Naive thymus-derived CD8-positive, alpha-beta T cell (primary cell): ENCODE measurements at places on chromosomes 7 and 10.

GRCh38 chr7:24757353-24758275 is at the start of gene GSDME:
Gene GSDME, minus strand, starts transcription at chr7:24757464. Its CDS starts 7,690 bp downstream, at chr7:24749774.
- DNase-seq, result no peak
- H3K27me3 ChIP-seq, result peaks cover 35% of the 10 kb centered on the region
- H3K27ac ChIP-seq, result no peak within 1 kb of the TSS
- H3K4me1 ChIP-seq, result peaks cover 20% of the 10 kb centered on the region
- H3K4me3 ChIP-seq, result peak within 1 kb of the TSS; percentile 87

DNA sequence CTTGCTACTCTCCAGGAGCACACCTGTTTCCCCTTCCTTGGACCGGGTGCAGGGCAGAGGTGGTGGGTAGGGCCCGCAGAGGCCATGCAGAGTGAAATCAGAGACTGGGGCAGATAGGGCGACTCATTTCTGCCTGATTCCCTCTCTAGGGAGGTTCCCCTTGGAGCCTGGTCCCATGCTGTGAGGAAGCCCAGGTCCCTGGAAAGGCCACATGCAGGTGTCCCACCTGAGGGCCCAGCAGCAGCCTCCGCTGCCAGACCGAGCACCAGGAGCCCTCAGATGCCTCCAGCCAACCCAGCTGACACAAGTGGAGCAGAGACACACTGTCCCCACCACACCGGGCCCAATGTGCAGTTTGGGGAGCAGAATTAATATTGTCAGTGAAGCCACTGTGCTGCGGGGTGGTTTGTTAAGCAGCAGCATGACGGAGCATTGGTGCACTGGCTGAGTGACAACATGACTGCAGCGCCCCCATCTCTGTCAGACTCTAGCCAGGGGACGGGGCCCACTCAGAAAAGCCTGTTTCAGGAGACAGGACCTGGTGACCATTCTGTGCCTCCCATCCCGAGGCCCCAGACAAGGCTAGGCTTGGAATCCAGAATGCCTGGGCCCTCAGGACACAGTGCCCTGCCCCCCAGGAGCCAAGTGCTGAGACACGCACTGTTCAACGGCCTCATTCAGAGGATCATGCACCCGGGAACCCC is 30.4 kb upstream of the RET start:
- no peaks in the 10 kb centered on the region for H3K27me3 ChIP-seq
- no peaks in the 10 kb centered on the region for H3K36me3 ChIP-seq
- DNase-seq, result no peak
- H3K27ac ChIP-seq, result no peak overlapping the region

DNA sequence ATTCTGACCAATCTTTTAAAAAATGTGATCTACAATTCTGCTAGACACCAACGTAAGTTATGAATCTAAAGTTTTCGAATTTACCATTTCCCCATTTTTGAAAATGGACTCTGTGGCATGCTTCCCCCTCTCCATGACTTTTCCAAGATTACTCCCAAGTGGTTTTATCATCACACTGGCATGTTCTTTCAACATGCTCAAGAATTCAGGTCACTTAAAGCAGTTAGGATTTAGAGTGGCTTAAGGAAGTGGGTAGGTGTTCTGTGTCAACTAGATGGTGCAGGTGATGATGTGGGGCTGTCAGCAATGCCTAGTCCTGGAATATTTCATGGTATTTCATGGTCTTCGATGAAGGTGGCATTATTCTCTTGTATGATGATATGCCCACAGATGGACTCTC is 164.0 kb upstream of the ASAH2 start:
- H3K27ac ChIP-seq, result no peak overlapping the region
- no peak overlapping the region for H3K4me3 ChIP-seq
- no peaks in the 10 kb centered on the region for H3K36me3 ChIP-seq
- peaks cover 35% of the 10 kb centered on the region for H3K4me1 ChIP-seq
- H3K27me3 ChIP-seq, result no peaks in the 10 kb centered on the region

DNA sequence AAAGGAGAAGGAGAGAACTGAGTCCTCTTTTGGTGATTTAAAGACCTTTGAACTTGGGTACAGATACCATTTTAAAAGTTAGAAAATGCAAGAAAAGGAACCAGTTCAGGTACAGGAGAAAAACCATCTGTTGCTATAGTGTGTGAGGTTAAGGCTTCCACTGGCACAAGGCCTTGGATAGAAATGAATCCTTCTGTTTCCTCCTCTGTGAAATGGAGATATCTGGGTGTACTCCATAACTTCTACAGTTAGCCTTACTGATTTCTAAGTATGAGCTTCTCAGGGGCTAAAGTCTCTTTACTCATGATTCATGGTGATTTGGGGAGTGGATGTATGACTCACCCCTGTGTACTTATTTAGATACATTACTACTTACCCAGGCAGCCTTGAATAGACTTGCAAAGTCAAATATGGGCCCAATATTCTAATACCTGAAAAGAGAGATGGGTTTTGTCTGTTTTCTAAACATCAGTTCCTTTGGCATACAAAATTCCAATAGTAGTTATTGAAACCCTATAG is 117.2 kb upstream of the ADO start:
- H3K4me1 ChIP-seq, result peaks cover 16% of the 10 kb centered on the region
- no peak for DNase-seq
- peak overlapping the region; percentile 34 for H3K27ac ChIP-seq
- H3K4me3 ChIP-seq, result no peak overlapping the region
- peaks cover 5% of the 10 kb centered on the region for H3K36me3 ChIP-seq

DNA sequence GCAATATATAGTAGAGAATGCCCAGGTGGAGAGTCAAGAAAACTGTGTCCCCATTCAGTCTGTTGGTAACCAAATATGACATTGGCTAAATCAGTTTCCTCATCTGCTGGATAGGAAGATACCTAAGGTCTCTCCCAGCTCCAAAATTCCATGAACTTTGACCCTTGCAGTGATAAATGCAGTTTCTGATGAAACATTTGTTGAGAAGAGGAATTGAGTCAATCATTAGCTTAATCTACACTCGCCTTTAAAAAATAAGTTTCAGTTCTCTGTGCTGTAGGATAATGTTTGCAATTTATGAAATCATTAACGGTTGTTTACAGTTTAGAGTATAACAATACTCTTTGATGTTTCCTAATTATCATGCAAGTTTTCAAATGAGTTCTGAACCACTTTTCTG is 38.0 kb upstream of the SLC25A13 start:
- no peak overlapping the region for H3K4me3 ChIP-seq
- H3K36me3 ChIP-seq, result no peaks in the 10 kb centered on the region
- H3K27me3 ChIP-seq, result peaks cover 9% of the 10 kb centered on the region

DNA sequence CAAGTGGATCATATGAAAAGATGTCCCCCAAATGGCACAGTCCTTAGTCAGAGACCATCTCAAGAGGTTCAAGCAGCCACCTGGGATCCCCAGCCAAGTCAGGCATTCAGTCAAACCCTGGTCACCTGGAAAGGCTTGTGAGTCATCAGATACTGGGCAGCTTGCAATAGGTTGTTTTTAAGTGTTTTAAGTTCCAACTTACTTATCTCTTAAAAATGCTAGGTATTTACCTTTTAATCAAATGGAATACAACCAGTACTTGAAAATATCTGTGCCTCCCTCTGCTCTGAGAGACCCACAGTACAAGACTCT is 262.2 kb downstream of the WDR11 start:
- no peak for DNase-seq
- no peak overlapping the region for H3K4me3 ChIP-seq
- H3K27ac ChIP-seq, result no peak overlapping the region
- peaks cover 2% of the 10 kb centered on the region for H3K27me3 ChIP-seq
- H3K36me3 ChIP-seq, result no peaks in the 10 kb centered on the region

DNA sequence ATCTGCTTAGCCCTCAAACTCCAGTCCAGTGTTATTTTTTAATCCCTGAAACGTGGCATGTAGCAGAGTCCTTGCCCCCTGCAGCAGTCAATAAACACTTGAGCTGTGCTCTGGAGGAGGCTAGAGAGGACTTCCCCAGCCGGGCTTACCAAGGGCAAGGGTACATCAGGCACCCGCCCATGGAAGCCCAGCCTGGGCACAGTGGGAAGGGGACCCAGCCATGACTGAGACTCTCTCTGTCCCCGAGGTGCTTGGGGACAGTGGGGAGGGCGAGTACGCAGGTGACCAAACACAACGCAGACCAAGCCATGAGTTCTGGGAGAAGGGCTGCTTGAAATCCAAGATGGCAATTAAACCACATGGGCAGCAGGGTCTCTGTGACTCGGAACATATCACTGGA is 45.2 kb downstream of the EBF3 start:
- H3K4me1 ChIP-seq, result no peaks in the 10 kb centered on the region
- no peak overlapping the region for H3K27ac ChIP-seq
- no peaks in the 10 kb centered on the region for H3K36me3 ChIP-seq
- DNase-seq, result no peak

DNA sequence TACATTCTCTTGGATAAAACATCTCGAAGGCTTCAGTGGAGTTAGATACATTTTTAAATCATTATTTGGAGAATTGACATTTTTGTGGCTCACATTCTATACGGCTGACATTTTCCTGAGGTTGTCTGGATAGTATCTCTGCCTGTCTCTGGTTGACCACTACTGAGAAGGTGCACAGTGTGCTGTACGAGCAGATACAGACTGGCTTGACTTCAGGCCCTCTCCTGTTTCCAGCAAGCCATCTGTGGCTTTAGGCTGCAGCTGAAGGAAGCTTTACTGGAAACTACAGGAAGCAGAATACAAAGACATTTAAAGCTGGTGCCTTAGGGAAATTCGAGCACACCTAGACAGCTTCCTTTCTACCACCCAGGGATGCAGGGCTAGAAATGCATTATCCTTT is 39.3 kb upstream of the RSU1 start:
- no peak overlapping the region for H3K4me3 ChIP-seq
- H3K27me3 ChIP-seq, result no peaks in the 10 kb centered on the region
- no peaks in the 10 kb centered on the region for H3K36me3 ChIP-seq
- H3K4me1 ChIP-seq, result no peaks in the 10 kb centered on the region
- no peak overlapping the region for H3K27ac ChIP-seq
